ENCODE measurements at places on chromosomes 16 and 17. TPM values are rescaled to one million over a fixed set of nuclear protein-coding genes. Genes with fewer than 3 reads are reported as not detected.

Gene NPIPB12
- total RNA-seq, result 7.8 TPM

Gene EIF3CL
- total RNA-seq, result 94.5 TPM

Gene KRTAP4-1
- not detected for total RNA-seq

Gene RTN4RL1
- 0.35 TPM for total RNA-seq

DNA sequence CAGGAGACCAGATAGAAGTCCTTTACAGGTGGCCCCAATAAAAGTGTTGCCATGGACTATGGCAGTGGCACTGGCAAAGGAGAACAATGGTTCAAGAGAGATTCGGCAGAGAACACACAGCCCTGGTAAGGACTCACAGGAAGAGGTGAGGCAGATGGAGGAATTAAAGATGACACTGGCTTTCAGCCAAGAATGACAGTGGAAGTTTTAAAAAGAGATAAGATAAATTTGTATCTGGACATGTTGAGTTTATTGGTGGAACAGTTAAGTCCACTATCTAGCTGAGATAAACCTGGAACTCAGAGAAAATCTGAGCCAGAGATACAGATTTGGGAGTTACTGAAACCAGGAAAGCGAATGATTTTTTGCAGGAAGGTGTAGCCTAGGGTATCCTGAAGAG, 20.1 kb downstream of the CMC2 start:
- no peak for DNase-seq

DNA sequence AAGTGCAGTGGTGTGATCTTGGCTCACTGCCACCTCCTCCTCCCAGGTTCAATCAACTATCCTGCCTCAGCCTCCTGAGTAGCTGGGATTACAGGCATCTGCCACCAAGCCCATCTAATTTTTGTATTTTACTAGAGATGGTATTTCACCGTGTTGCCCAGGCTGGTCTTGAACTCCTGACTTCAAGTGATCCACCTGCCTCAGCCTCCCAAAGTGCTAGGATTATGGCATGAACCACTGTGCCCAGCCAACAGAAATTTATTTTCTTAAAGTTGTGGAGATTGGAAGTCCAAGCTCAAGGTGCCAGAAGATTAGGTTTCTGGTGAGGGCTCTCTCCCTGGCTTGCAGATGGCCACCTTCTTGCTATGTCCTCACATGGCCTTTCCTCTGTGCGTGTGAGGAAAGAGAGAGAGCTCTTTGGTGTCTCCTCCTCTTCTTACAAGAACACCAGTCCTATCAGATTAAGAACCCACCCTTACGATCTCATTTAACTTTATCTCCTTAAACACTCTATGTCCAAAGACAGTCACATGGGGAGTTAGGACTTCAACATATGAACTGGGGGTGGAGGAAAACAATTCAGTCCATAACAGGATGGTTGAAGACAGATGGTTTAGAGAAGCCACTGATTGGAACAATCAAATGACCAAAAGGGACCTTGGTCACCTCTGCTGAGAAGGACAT, 31.8 kb downstream of the C16orf82 start:
- DNase-seq, result no peak

GRCh38 chr17:41449008-41449407, 8.2 kb upstream of the KRT38 start:
- DNase-seq, result no peak

- DNase-seq, result no peak
Observed at GRCh38 chr16:28061352-28062101, 2.0 kb downstream of the GSG1L start.

DNA sequence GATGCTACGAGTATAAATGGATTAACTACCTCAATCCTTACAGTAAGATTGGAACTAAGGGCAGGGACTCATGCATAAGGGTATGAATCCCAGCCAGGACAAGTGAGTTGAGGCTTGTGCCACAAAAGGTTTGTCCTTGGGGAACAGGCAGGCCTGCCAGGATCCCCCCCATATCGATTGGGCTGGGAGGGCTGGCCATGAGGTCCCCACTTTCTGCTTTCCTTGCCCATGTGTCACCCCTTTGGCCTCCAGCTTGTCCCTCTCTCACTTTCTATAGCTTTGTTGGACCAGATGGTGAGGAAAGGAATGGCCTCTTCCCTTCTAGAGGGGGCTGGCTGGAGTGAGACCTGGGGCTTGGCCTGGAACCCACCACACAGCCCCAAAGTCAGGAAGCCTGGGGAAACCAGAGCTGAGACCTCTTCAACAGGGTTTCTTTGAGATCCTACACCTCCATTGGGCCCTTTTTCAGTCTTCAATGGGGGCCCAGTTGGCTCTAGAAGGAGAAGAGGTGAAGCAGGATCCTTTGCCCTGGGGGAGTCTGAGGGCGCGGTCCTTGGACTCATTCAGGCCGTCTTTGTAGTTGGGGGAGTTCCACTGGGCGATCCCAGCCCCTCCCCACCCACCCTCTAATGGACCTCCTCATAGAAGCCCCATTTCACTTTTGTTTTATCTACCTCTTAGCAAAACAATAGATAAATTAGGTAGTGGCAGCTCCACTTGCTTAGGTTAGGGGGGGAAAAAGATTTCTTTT, 57.3 kb downstream of the IGF2BP1 start:
- no peak for DNase-seq

GRCh38 chr16:53773150-53773846, 69.3 kb downstream of the FTO start:
- DNase-seq, result peak; percentile 100

DNA sequence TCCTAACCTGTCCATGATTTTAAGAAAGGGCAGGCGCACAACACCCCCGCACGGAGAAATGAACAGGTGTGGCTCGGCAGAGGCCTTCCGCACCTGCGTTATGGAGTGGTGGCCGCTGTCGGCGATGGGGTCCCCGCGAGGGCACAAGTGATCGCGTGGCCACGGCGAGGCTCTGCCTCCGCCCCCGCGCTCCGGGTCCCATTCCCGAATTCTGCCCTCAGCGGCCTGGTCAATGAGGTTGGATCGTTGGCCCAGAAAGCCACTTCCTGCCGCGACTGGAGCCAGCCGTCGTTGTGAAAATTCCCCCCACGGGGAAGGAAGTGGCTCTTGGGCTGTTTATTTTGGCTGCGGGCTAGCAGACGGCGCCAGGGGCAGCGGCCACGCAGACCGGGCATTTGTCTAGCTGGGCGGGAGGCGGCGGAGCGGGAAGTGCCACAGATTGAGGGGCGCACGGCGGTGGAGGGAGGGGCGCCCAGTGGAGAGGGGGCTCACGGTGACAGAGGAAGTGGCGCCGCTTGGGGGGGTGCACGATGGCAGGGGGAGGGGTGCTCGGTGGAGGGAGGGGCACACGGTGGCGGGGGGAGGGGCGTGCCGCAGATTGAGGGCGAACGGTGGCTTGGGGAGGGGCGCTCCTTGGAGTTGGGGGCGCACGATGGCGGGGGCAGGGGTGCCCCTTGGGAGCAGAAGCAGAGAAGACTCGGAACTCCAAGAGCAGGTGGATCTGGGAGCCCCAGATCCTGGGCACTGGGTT, 25.0 kb downstream of the MRC2 start:
- DNase-seq, result peak; percentile 64

- DNase-seq, result no peak
Observed at GRCh38 chr17:12995896-12996295, 21.9 kb downstream of the ELAC2 start.

DNA sequence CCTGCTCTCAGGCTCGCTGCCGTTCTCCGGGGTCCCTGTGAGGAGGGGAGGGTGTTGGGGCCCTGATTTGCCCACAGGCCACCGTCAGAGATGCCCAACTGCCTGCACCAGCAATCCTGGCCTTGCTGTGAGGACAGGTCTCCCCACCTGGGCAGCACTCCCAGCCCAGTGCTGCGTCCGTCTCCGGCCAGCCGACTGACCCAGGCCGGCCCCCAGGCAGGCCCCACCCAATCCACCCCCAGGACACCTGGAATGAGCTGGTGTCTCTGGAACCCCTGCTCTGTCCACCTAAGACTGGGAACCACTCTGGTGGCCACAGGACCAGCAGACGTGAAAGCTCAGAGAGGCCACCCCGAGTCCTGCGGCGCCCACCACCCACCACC, 20.1 kb downstream of the PKD1 start:
- no peak for DNase-seq

DNA sequence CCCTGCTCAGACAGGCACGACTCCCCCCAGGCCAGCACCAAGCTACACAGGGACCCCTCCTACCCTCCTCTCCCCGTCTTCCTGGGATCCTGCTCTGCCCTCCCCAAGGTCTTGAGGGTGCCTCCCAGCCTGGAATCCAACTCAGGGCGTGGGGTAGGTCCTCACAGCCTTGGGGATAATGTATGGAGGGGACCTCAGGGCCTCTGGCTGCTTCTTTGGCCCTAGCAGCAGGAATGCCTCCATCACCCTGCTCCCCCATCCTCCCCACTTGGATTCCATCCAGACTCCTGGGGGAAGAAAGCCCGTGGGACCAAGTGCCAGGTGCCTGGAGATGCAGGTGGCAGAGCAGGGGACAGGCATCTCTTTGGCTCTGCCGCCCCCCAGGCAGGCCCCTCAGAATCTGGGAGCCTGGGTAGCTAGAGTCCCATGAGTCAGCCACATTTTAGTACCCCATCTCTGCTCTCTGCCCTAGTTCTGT, 10.7 kb upstream of the STAC2 start:
- DNase-seq, result no peak

DNA sequence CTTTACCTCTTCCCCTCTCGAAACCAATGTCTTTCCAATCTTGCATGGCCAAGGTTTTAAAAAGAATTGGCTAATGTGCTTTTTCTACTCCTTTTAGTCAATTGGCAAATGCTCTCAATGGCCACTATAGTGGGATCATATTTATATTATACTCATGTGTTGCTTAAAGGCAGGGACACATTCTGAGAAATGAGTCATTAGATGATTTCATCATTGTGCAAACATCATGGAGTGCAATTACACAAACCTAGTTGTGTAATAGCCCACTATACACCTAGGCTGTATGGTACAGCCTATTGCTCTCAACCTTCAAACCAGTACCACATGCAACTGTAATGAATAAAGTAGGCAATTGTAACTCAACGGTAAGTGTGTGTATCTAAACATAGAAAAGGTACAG, 180.9 kb downstream of the HS3ST3A1 start:
- DNase-seq, result peak; percentile 69

DNA sequence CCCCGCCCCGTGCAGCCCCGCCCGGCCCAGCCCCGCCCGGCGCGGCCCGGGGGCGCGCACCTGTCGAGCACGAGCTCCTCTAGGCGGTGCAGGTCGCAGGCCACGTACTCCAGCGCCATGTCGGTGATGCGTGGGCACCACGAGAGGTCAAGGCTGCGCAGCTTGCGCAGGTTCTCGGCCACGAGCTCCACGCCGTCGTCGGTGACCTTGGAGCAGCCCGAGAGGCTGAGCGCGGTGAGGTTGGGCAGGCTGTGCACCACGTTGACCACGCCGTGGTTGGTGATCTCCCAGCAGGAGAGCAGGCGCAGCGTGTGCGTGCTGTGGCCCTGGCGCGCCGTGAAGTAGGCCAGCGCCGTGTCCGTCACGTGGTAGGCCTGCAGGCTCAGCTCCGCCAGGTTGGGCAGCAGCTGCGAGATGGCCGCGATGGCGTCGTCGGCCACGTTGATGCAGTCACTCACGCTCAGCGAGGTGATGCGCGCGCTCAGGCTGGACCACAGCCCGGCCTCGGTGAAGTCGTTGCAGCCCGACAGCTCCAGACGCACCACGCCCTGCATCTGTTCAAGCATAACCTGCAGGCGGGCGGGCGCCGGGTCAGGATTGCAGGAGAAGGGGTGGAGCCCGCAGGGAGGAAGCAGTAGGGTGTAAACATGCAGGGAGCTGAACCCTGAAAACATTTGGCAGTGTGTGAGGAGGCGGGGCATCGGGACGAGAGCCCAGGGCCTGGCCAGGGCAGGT, 5.3 kb upstream of the WDR24 start:
- DNase-seq, result peak; percentile 44

DNA sequence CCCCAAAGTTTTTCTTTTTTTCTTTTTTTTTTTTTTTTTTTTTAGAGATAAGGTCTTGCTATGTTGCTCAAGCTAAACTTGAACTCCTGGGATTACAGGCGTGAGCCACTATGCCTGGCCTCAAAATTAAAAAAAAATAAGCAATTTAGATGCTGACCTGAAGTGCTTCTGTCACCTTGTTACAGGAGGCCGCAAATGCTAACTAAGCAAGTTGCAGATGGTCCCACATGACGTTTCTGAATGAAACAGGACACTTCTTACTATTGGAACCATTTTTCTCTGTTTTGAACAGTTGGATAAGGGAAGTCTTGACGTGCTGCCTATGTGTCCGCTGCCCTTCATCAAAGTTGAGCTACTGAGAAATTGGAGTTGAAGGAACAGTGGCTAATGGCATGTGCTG, 8.8 kb downstream of the ANKRD40CL start:
- DNase-seq, result no peak

GRCh38 chr17:32143527-32143870, 1.2 kb downstream of the RHOT1 start:
- DNase-seq, result no peak

GRCh38 chr16:4892361-4893102, 44.4 kb downstream of the PPL start:
- no peak for DNase-seq

DNA sequence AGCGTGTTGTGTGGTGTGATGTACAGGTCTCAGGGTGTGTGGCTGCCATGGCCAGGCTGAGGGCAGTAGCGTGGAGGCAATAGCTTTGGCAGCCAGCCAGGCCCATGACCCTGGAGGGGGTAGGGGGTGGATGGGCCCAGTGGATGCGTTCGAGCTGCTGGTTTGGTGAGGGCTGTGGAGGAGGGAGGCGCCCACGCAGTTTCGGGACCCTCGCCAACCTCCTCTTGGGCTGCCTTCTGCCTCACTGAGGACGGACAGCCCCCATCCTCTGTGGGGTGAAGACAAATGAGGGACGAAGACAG, 238.6 kb upstream of the GSE1 start:
- DNase-seq, result no peak

DNA sequence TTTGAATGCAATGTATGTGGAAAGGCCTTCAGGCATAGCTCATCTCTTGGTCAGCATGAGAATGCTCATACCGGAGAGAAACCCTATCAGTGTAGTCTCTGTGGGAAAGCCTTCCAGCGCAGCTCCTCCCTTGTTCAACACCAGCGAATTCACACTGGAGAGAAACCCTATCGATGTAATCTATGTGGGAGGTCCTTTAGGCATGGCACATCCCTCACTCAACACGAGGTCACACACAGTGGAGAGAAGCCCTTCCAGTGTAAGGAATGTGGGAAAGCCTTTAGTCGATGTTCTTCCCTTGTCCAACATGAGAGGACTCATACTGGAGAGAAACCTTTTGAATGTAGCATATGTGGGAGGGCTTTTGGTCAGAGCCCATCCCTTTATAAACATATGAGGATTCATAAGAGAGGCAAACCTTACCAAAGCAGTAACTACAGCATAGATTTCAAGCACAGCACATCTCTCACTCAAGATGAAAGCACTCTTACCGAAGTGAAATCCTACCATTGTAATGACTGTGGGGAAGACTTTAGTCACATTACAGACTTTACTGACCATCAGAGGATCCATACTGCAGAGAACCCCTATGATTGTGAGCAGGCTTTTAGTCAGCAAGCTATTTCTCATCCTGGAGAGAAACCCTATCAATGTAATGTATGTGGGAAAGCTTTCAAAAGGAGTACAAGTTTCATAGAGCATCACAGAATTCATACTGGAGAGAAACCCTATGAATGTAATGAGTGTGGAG, 24.7 kb downstream of the ZFP90 start:
- DNase-seq, result no peak

DNA sequence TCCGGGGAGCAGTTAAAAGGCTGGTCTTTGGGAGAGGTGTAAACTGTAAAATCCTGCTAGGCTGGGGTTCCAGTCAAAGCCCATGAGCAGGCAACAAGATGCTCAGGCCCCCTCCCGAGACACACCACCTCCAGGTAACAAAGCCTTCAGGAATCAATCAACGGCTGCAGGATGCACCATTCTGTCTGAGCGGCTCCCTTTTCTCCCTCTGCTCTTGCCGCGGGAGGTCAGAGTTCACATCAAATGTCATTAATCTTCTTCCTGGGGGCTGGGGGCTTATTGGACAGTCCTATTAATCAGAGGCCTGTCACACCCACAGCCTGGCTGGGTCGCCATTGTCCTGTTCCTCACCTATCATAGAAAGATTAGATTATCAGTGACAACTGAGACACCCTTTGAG, 11.9 kb upstream of the CCDC182 start:
- DNase-seq, result no peak

Measured in renal cortical epithelial cell (primary cell).